ENCODE measurements at places on chromosomes 3 and 15.

DNA sequence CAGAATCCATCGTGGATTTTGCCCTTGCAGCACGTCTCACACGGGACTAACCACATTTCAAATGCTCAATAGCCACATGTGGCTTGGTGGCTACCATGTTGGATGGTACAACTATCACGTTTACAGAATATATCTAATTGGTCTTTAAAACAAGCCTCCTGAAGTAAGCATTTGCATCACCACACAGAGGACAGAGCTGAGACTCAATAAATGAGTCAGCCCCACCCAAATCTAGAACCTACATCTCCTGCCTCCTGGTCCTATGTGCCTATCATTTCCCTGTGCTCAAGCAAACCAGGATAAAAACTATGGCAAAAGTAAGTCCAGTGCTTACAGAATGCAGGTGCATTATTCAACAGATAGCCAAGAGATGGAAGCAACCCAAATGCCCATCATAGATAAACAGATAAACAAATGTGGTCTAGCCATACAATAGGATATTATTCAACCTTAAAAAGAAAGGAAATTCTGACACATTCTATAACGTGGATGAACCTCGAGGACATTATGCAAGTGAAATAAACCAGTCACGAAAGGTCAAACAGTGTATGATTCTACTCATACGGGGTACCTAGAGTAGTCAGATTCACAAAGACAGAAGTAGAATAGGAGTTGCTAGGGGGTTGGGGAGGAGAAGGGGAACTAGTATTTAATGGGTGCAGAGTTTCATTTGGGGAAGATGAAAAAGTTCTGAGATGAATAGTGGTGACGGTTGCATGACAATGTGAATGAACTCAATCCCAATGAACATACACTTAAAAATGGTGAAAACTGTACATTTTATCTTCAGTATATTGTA is 43.9 kb downstream of the SRGAP3 start:
- no peak for DNase-seq

GRCh38 chr15:57597431-57597830 is 5.7 kb downstream of the MYZAP start:
- no peak for DNase-seq

GRCh38 chr3:196736670-196737374 is 2.8 kb upstream of the PAK2 start:
- DNase-seq, result no peak

- DNase-seq, result no peak
These were observed 32.2 kb upstream of the COLQ start for GRCh38 chr3:15553749-15554148.

DNA sequence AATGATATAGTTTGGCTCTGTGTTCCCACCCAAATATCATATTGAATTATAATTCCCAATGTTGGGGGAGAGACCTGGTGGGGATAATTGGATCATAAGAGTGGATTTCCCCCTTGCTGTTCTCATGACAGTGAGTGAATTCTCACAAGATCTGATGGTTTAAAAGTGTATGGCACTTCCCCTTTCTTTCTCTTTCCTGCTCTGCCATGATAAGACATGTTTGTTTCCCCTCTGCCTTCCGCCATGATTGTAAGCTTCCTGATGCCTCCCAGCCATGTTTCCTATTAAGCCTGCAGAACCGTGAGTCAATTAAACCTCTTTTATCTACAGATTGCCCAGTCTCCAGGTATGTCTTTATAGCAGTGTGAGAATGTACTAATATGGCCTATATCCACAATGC is 126.7 kb upstream of the GMNC start:
- DNase-seq, result no peak

GRCh38 chr15:32735989-32736700 is 18.3 kb downstream of the GREM1 start:
- DNase-seq, result no peak

DNA sequence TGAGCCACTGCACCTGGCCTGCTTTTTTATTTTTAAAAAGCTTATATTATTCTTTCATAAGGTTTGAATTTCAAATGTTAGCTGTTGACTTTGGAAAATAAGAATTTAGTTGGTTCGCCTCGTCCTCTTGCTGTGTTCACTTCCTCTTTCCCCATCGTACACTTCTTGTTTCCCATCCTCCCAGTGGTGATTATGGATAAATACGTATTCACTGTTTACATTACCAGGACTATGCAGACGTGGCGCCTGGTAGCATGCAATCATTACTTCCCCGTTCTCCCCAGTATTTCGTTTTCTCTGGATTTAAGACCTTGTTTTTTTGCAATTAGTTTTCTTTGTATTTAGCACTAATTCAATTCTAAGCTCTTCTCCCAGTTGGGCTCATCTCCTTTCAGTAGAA is 70.1 kb downstream of the LMLN start:
- no peak for DNase-seq

DNA sequence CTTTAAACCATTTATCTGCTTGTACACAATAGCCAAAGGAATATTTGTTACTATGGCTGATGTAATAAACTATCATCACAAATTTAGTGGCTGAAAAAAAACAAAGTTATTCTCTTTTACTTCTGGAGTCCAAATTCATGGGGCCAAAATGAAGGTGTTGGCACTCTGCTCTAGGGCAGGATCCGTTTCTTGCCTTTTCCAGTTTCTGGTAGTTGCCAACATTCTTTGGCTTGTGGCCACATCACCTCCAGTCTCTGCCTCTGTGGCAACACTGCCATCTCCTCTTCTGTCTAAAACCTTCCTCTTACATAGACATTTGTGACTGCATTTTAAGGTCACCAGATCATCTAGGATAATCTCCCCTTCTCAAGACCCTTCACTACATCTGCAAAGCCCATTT is 27.3 kb downstream of the NIT2 start:
- no peak for DNase-seq

GRCh38 chr15:70687482-70687881 is 75.9 kb downstream of the UACA start:
- DNase-seq, result no peak

DNA sequence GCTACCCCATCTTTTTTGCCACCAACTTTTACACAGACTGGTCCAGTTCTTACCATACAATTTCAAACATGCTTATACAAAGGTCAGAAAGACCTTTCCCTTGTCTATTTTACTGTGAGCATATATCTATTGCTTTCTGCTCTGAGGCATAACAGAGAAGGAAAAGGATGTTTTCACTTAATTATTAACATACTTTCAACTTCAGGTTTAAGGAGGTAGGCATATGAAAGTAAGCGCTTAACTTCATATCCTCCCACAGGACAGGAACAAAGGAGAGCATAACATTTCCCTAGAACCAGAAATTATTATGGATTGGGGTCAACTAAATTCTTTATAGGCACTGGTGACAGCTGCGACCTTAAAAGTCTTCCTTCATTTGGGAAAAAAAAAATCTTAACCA is 1.1 kb downstream of the MYEF2 start:
- DNase-seq, result no peak

DNA sequence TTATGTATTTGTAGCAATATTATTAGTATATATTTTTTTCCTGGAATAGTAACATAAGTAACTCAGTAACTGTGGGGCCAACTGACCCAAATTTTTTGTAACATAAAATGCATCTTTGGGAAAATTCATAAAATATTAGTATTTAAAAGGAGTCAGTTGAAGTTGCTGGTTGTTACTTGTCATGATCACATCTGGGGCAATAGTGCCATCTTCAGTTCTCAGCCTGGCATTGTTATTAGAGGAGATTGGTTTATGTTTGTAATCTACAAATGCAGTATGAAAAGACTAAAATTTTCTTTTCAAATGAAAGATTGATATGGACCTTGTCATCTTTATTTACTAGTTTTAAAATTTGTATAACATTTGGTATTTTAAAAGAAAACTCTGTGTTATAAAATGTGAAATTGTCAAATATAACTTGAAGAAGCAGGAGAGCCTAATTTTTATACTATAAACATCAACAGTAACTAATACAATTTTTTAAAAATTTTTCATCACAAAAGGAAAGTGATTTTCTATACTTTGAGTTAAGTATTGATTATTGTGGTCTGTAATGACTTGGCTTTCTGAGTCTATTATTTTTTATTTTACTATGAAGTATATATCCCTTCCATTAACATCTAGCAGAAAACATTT is 38.8 kb upstream of the MLF1 start:
- DNase-seq, result no peak

GRCh38 chr3:145355206-145355605 is 805.8 kb downstream of the PLOD2 start:
- DNase-seq, result no peak

DNA sequence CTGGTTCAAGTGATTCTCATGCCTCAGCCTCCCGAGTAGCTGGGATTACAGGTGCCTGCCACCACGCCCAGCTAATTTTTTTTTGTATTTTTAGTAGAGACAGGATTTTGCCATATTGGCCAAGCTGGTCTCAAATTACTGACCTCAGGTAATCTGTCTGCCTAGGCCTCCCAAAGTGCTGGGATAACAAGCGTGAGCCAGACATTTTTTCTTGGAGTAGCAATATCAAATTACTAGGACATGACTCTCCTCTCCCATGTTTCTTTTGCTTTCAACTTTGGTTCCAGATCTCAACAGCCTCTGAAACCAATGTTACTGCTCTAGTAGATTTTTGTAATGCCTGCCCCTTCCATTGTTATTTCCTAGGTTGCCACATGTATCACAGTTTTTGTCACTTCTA is 462.0 kb downstream of the GBE1 start:
- DNase-seq, result no peak

- no peak for DNase-seq
These were observed 11.6 kb downstream of the ARPP19 start for GRCh38 chr15:52557274-52557641.

DNA sequence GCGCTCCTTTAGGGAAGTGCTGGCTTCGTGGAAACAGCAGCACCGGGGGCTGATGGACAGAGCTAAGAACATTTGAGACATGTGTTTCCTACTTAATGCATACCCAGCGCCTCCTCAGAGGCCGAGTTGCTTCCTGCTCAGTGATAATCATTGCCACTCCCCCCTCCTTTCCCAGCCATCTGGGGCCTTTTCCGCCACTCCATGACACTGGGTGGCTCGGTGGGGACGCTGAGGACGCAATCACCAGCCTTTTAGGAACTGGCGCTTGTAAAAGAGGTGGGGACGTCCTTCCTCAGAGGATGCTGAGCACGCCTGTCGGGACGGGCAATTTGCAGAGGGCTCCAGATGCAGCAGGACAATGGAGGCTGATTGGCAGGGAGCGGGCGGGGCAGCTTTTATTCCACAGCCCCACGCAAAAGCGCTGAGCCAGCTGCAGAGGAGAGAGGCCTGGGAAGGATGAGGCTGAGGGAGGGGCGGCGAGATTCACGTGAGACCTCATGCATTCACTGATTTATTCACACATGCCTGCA is 22.2 kb upstream of the IQSEC1 start:
- no peak for DNase-seq

DNA sequence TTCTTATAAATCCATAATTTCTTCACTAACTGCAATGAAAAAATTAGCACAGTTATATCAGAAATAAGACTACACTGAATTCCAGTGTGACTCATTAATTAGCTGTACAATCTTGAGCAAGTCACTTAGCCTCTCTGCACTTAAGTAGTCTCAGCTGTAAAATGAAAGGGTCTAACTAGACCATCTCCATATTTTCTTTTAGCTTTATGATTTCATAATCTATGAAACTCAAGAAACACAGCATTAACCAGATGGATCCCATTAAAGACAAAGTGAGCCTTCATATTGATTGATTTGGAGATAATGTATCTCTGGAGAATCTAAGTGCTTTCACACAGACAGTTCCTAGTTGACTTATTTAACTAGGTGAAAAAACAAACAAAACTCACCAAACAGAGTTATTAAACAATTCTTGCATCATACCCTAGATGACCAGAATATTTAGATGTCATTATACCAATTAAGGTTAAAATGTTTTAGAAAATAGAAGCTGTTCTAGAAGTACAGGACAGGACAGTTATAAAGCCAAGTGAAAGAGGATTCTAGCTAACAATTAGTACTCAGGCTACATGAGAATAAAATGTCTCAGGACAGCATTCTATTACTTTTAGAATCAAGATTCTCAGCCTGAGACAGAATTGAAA is 11.2 kb downstream of the CSNK1G1 start:
- no peak for DNase-seq

DNA sequence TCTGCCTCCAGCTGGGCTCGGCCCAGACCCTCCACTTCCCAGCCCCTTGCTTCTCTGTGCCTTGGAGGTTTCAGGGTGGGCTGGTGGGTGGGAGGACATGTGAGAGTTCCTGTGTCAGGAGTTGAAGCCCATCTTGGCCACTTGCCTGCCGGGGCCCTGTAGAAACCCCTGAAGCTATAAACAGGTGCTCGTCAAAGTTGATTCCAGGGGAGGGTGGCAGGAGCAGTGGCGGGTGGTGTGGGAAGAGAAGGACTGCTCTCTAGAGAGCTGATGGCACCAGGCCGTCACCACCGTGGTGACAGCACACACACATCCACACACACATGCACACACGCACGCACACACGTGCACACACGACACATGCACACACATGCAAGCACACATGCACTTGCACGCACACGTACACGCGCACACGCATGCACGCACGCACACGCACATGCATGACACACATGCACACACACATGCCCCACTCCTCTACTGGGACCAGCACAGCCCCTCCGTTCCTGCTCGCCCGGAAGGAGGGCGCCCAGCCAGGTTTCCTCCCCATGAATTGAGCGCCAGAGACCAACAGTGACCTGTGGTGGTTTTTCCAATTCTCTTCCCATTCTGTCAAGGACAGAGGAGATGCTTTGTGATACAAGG is 56.3 kb upstream of the CGNL1 start:
- DNase-seq, result no peak

DNA sequence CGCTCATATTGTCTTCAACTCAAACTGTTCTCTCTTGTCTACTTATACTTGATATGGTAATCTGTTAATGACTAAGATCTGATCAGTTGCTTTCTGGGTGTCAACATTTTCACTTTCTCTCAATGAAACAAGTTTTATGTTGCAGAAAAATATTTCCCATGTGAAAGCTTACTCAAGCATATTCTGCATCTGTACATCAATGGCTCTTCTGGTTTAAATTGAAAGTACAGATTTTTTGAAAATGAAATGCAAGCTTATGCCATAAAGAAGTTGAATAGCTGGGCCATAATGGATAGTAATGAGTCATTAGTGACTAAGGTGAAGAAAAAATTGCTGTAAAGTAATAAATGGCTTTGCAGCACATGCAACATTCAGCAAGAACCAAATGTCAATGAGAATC is 140.7 kb downstream of the BCHE start:
- DNase-seq, result no peak

GRCh38 chr15:92076541-92076940 is 223.0 kb downstream of the SLCO3A1 start:
- DNase-seq, result no peak

- DNase-seq, result no peak
These were observed 130.2 kb upstream of the FEZF2 start for GRCh38 chr3:62503516-62503915.

- no peak for DNase-seq
These were observed 51.5 kb downstream of the APBA2 start for GRCh38 chr15:28937271-28937670.

All from SW 1271 (cell line).